ENCODE measurements at places on chromosomes 12 and 14. TPM values are rescaled to one million over a fixed set of nuclear protein-coding genes. Genes with fewer than 3 reads are reported as not detected.

GRCh38 chr12:10409392-10409791 lies at the start of gene KLRC4:
Gene KLRC4, minus strand, starts transcription at chr12:10409757. Its CDS starts 182 bp downstream, at chr12:10409575.
- DNase-seq = no peak

- no peak for DNase-seq
Measured at GRCh38 chr14:22887990-22888378, 5.0 kb downstream of the REM2 start.

- DNase-seq = no peak
Measured at GRCh38 chr12:104673696-104674482, 217.1 kb downstream of the CHST11 start.

DNA sequence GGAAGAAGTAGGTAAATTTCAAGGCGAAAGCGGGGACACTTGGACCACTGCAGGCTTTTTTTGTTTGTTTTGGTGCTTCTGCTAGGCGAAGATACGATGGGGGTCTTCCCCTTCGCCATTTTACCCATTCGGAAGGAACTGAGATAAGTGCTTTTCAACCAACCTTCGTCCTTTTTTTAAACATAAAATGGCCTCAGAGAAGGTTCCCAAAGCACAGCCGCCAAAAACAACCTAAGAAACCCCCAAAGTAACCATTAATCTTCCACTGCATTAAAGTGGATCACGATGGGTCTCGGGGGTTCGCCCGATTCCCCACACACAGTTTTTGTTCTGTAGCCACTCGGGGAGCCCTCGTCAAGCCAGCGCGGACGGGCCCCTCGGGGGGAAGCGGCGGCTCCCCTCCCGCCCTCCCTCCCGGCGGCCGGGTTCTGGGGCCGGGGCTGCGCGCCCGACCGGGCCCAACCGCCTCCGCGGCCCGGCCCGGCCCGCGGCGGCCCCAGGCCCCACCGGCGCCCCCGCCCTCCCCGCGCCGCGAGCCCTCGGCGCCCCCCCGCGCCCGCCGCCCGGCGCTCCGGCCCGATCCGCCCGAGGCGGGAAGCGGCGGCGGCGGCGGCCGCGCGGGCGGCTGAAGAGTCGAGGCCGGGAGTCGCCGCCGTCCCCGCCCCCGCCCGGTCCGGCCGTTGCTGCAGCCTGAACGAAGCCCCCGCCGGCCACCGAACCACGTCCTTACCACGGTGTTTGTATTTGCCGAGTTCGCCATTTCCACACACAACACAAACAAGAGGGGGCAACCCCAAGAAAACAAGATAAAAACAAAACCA lies 790 bp downstream of the GTF2A1 start:
- no peak for DNase-seq

DNA sequence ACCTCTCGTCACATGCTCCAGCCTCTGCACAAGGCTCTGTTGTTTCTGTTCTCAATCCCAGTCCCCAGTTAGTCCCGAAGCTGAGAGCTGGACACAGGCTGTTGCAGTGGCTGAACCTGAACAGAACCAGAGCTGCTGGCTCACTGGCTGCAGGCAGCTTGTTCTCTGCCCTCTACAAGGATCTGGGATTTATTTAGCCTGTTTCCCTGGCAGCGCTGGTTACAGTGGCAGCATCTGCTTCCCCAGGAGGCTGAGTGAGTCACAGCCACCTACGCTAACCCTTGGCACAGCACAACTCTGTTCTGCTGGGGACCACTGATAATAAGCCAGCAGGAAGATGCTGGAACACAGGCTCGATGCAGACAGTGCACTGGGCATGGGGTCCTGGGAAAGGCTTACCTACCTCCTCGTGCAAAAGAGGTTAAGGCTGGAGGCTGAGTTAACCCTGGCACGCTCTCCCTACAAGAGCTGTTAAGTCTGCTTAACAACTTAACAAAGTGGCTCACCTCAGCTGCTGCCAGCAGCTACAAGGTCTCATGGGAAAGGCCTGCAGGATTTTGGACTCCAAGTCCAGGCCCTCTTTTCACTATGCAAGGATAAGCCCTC lies 299.6 kb downstream of the PCNX1 start:
- peak; percentile 26 for DNase-seq

DNA sequence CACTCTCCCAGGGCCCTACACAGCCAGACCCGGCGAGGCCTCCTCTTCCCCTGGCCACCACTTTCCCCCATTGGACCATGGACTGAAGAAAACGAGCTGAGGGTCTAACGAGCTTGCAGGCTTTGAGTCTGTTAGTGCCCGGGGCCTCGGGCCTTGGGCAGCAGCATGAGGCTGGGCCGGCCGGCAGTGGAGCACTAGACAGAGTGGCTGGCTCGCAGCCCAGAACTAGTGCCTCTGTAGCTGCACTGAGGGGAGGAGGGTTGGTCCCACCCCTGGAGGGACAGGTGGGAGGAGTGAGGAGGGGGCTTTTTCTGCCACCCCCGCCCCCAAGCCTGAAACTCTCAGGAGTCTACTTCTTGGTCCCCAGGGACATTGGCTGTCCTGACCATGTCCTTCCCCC lies 38.7 kb downstream of the SLC6A12 start:
- no peak for DNase-seq

- no peak for DNase-seq
Measured at GRCh38 chr14:53619691-53620231, 336.9 kb downstream of the BMP4 start.

GRCh38 chr12:12008931-12009611 lies 61.7 kb upstream of the BCL2L14 start:
- peak; percentile 88 for DNase-seq

The FSCB gene
- not detected for total RNA-seq

The KRT2 gene
- total RNA-seq = not detected

The PPP1R1A gene
- 3.4 TPM for total RNA-seq

The REP15 gene
- total RNA-seq = 1.3 TPM

The SIX6 gene
- total RNA-seq = not detected
